ENCODE measurements at places on chromosomes 2 and 18.

- DNase-seq = no peak
Measured at GRCh38 chr2:99158599-99158998, 3.8 kb downstream of the LIPT1 start.

GRCh38 chr2:36993841-36994620, 27.7 kb upstream of the STRN start:
- DNase-seq = no peak

- no peak for DNase-seq
Measured at GRCh38 chr2:176872406-176872805, 340.2 kb upstream of the HNRNPA3 start.

DNA sequence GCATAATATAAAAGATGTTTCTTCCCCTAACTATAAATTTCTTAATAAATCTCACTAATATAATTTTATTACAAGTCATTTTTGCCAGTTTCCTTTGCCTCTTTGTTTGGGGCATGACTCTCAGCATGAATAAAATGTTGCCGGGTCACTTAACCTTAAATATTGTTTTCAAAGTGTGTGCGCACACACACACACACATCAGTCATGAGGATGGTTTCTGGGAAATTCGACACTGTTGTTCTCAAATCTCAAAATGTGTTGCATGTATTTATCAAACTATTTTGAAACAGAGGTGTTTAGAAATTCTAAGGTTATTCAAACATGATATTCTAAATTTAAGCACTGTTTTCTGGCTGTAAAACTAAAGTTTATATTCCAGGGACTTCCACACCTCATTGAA, 31.5 kb downstream of the FAP start:
- DNase-seq = no peak

GRCh38 chr2:6168485-6168884, 476.3 kb downstream of the SOX11 start:
- no peak for DNase-seq

DNA sequence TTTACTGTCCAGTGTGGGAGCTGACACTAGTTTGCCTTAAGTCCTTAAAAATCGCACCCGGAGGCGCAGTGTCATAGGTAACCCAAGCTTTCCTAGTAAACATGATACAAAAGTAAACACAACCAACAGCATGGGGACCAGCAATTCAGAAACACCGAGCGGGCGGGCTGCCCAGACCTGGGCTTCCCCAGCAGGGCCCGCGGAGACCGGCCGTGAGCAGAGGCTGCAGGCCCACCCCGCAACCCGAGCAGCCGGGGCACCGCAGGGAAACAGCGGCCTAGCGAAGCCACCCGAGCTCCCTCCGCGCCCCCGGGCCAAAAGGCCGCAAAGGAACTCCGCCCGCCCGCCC, 296 bp downstream of the TTC21B start:
- DNase-seq = no peak

Data from NK-92 treated with Interleukin-12 subunit alpha and Interleukin-12 subunit beta, amount 100 ng/mL, for 24 hours (cell line).